ENCODE measurements at places on chromosomes 1 and 21.
A peak's percentile ranks its signal among the peaks of the same experiment; 100 is the strongest.

- peak; percentile 80 for DNase-seq
Measured at GRCh38 chr1:162663086-162663485, 30.8 kb downstream of the DDR2 start.

DNA sequence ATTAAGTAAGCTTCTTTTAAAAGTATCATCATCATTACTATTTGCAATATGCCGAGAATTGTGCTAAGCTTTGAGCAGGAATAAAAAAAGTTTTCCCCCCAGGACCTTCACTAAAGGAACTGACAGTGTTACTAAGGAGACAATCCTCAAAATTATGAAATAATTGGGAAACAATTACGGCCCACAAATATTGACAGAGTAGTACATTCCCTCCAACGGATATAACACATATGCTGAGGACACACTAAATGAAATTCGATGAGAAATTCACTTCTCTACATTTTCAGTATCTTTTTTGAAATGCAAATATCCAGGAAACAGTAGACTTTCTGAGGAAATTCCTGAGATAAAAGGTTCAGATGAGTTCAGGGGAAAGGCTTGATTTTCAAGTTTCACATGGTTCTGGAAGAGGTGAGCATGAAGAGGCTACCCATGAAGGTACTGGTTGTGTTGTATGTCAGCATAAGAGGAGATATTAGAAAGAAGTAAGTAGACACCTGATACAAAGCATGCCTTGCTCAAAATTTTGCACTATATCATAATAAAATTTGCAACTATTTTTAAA, 171.2 kb upstream of the NR5A2 start:
- no peak for DNase-seq

DNA sequence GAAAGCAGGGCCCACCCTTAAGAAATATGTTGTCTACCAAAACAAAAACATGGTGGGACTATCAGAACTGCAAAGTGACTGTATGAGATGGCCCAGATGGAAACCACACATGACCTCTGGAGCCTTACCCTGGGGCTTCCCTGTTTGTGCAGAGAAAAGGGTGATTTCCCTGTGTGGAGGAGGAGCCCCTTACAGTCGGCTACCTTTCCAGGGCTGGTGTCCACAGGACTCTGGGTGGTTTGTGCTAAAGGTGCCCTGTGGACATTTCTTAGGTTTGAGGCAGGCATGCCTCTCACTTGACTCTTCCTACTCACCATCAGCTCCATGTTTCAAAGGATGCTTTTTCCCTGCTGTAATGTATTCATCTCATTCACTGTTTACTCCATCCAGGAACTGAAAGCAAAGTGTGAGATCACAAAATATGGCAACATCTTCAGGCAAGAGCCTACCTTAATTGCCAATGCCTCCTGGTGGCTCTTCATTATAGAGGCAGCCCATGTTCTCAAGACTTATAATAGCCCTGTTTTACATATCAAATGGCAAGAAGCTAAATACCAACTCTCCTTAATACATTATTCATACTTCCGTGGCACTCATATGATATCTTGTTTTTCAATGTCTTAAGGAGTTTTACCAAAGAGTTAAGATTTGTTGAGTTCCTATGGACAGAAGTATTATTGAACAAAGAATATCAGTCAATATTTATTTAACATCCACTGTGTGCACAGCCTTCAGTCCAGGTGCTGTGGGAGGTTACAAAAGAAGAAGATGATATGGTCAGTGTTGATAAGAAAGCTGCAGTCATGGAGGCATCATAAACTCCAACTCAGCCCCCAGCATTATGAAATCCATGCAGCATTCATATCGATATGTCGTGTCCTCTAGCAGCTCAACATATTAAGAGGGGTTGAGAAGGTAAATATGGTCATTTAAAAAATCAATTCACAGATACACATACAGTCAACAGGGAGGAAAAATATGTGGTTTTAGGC, 15.5 kb upstream of the TFF3 start:
- no peak for DNase-seq

DNA sequence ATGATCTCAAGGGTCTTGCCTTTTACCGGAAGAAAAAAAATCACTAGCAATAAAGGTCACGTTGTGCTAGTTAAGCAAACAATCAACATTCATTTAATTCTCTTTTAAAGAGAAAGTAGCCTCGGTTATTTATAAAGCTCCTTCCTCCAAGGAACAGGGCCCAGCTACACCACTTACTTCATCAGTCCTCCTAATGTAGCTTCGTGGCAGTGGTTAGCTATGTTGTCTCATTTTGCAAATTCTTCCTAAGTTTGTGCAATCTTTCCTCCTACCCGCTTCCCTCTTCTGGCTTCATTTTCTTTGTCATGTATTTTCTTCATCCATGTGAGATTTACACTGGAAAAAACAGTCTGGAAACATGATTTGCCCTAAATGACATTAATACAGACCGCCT, 554.2 kb downstream of the NUF2 start:
- DNase-seq, result peak; percentile 85

- no peak for DNase-seq
Measured at GRCh38 chr1:2927393-2928360, 93.6 kb upstream of the ACTRT2 start.

DNA sequence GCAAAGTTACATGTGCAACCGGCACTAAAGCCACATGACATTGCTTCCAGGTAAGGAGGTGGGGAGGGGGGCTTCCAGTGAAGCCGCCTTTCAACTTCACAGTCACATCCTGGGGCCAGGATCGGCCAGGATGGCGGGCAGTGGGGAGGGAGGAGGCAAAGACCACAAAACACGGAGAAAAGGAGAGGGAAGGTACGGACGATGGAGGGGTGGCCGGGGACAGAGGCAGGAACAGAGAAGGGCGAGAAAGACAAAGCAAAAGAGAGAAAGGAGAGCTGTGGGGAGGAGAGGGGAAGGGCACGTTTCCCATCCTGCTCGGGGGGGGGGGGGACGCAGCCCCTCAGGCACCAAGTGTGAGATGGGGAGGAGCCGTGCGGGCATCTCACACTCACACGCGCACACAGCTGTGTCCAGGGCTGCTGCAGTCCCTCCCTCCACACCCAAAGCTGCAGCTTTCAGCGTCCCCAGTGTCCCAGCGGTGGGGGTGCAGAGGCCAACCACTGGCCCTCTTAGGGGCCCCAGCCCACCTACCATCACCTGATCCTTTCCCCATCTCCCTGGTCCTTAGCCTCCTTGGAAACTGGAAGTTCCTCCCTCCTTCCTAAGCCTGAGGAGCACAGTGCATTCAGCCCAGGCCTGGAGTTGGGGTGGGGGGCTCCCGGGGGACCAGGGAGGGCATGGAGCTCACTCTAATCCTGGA, 2.4 kb downstream of the SH2D5 start:
- DNase-seq, result no peak

DNA sequence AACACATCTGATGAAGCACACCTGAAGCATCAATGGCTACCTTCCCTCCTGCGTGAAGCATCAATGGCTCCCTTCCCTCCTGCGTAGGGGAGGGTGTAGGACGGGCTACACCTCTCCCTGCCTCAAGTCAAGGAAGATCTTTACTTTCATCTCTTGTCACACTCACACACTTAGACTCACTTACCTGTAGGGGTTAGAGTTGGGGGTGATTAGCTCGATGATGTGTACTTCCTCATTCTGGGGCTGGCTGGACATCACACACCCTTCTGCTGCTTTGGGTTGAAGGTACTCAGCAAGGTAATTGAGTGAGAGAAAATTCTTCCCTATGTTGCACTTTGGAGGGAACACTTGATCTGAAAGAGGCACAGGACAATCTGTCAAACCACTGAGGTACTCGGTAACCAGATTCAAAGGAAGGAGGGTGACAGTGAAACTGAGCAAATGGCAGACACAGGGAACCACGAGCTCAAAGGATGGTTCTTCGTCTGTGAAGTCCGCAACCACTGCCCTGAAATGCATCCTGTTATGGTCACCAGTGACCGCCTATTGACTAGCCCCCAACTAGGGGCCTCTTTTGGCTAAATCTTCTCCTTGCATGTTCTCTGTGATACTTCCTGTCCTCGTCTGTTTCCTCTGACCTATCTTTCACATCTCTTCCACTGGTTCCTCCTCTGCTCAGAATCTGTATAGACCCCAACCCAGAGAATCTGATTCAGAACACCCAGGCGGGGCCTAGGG, 156.2 kb downstream of the TGFBR3 start:
- DNase-seq, result no peak
